BE2C (cell line): ENCODE measurements at places on chromosomes 11 and 22.

DNA sequence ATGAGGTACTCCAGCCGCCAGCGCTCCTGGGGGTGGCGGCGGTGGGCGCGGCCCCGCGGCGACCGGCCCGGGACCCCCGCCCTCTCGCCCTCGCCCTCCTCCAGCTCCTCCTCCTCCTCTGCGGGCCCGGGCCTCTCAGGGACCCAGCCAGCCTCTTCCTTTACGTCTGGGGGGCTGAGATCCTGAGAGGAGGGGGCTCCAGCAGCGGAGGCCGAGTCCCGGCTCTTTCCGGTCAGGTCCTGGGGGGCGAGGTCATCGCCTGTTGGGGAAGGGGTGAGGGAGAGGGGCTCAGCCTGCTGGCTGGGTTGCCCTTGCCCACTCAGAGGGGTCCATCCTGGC lies 4.3 kb downstream of the ZFTA start:
- DNase-seq, result no peak

DNA sequence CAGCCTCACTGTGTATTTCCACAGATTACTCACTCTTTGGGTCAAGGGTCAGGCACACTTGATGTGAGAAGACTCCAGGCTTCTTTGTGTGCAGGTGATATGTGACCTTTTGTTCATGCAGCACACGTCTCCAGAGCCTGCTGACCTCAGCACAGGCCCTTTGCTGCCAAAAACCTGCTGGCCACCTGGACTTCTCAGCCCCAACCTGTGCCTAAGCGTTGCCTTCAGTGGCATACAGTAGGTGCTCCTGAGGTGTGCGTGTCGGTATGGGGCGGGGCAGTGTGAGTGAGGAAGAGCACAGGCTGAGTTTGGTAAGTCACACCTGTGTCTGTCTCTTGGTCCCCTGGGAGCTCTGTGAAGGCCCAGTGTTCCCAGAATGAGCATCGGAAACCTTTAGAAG lies 58.1 kb downstream of the WNT11 start:
- DNase-seq, result no peak

DNA sequence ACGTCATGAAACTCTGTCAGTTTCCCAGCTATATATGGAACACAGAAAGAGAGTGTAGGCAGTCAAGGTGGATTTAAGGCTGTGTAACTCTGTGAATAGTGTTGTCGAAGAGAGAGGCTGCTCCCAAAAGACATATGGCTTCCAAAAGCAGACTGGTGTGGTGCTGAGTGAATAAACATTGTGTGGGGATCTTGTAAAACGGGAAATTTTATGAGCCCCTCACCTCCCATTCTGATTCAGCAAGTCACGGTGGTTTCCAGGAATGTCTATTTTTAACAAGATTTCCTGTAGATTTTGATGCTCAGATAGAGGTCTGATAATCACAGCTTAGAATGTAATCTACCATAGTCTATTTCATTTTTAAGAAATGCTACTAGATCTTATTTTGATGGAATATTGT lies 67.9 kb downstream of the SESN3 start:
- no peak for DNase-seq

DNA sequence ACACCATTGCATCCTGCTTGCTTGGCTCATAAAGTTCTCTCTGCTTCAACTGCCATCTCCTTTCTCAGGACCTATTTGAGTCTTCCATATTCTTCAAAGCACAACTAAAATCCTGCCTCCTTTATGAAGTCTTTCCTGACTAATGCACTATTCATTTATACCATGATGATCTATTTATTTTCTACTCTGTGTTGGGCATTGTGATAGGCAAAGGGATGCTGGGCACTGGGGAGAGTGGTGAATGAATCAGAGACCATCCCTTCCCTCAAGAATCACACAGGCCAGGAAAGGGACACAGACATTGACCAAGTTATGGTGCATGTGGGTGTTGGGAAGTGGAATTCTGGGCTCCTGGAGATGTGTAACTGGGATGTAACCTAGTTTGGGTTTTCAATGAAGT lies 86.9 kb downstream of the CACNG2 start:
- DNase-seq, result no peak

GRCh38 chr22:43798492-43798891 lies 13.6 kb downstream of the EFCAB6 start:
- no peak for DNase-seq

- no peak for DNase-seq
Observed at GRCh38 chr11:9716275-9717039, 52.6 kb downstream of the SWAP70 start.

DNA sequence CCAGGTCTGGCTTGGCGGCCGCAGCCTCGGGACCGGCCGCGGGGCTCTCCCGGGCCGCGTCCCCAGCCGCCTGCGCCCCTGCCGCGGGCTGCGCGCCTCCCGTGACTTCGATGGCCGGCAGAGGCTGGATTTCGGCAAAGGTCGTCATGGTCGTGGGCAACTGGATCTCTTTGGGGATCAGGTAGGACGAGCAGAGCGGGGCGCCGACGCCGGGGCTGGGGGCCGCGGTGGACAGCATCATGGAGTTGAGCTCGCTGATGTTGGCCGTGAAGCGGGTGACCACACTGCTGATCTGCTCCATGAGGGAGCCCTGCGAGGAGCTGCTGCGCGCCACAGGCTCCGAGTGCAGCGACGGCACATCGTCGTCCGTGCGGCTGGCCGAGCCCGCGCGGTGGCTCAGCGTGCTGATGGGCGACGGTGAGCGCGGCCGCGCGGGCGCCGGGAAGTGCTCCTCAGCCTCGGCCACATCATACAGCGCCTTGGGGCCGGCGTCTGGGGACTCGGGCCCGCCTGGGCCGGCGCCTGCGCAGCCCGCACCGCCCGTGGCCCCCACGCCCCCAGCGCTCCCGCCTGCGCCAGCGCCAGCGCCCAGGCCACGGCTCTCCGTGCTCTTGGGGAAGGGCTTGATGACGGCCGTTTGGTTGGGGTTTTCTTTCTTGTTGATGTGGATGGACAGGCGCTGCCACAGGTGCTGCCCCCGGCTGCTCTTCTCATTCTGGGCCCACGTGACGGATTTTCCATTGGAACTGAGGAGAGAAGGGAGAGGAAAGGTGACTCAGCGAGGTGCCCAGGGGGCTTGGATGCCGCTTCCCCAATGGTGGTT lies 171.4 kb upstream of the CTSC start:
- DNase-seq, result peak; percentile 9

GRCh38 chr22:46560696-46561295 lies 23.4 kb upstream of the CELSR1 start:
- no peak for DNase-seq

DNA sequence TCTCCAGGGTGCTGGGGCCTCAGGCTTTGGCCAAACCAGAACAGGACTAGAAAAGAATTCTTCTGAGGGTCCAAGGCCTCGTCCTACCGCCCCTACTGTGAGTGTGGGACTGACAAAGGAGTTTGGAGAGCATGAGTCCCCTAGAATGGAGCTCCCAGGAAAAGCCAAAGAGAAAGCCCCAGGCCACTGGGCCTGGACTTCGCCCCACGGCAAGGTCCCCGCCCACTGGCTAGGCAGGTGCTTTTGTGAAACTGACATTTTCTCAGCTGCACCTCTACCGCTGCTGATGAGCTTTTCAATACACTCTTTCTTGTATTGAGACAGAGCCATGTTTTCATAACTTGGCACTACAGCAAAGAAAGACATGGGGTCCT lies 9.7 kb upstream of the FGF3 start:
- DNase-seq, result no peak

DNA sequence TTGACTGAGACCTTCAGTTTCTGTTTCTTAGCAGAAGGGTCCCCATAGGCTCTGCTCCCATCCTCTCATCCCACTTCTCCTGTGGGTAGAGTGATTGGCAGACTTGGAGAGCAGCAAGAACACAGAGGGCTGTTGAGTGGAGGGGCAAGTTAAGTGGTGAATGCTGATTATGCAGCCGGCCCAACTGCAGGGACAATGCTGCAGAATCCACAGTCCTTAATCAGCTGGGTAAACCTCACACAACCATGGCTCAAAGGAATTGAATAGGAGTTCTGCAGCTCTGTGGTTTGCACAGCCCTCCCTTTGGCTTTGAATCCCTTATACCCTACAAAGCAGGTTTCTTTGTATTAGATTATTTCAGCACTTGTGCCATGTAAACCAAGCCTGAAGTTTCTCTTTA lies 161.1 kb downstream of the NAV2 start:
- DNase-seq, result no peak

GRCh38 chr22:19701420-19702145 lies 12.7 kb upstream of the SEPTIN5 start:
- DNase-seq, result no peak
